ENCODE measurements at places on chromosomes 5 and 9. TPM values are rescaled to one million over a fixed set of nuclear protein-coding genes. Genes with fewer than 3 reads are reported as not detected.

Gene TAF11L5
- total RNA-seq: not detected

Gene PCDHGA4
- total RNA-seq: 0.26 TPM

Gene AQP3
- 0.89 TPM for total RNA-seq

Gene HSPA4
- total RNA-seq: 218 TPM

DNA sequence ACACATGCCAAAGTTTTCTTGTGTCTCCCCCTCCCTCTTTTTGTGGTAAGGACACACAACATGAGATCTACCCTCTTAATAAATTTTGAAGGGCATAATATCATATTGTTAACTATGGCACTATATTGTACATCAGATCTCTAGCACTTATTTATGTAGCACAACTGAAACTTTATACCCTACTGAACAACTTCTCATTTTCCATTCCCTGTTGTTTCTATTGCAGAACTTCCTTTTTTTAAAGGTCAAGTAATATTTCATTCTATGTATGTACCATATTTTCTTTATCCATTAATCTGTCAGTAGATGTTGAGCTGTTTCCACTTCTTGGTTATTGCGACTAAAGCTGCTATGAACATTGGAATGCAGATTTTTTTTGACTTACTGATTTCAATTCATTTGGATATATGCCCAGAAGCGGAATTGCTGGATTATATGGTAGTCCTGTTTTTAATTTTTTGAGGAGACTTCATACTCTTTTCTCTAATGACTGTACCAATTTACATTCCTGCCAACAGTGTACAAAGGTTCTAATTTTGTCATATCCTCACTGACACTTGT lies 305.3 kb downstream of the PRR16 start:
- H3K4me1 ChIP-seq: peaks cover 22% of the 10 kb centered on the region
- H3K27me3 ChIP-seq: no peaks in the 10 kb centered on the region
- H3K27ac ChIP-seq: no peak overlapping the region
- no peaks in the 10 kb centered on the region for H3K36me3 ChIP-seq
- H3K4me3 ChIP-seq: no peak overlapping the region
- DNase-seq: no peak

GRCh38 chr9:121034529-121034928 lies 15.5 kb downstream of the C5 start:
- no peak overlapping the region for H3K4me3 ChIP-seq
- H3K4me1 ChIP-seq: no peaks in the 10 kb centered on the region
- peaks cover 6% of the 10 kb centered on the region for H3K36me3 ChIP-seq
- no peak overlapping the region for H3K27ac ChIP-seq
- DNase-seq: no peak

DNA sequence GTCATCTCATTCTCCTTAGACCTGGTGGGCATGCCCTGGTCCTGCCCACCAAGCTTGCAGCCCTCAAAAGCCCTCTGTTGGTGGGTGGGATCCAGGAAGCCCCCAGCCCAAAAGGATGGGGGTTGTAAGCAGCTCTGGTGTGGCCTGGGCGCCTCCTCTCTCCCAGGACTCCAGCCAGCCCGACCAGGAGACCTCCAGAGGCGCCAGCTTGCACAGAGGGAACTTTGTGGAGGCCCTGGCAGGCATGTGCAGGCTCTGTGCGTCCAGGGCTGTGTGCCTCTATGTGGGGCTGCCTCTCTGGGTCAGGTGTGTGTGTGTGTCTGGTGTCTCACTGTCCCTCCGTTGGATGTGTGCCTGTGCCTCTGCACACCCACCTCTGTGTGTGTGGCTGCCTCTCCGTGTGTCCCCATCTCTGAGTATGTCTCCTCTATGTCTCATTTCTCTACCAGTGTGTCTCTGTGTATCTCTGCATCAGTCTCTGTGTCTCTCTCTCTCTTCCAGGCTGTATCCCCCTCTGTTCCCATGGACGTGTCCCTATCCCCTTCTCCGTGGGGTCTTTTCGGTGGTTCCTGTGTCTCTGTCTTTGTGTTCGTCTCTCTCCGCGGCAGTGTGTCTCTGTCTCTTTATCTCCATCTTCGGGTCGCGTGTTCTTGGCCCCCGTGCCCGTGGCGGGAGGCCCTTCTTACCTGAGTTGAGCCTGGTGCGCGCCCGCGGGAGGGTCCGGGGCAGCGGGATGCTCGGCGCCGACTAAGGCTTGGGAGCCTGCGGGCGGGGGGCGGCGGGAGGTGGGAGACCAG lies 501 bp downstream of the ENHO start:
- H3K4me3 ChIP-seq: peak overlapping the region; percentile 1
- DNase-seq: no peak
- H3K27me3 ChIP-seq: peaks cover 36% of the 10 kb centered on the region
- no peak overlapping the region for H3K27ac ChIP-seq
- H3K4me1 ChIP-seq: no peaks in the 10 kb centered on the region
- no peaks in the 10 kb centered on the region for H3K36me3 ChIP-seq

DNA sequence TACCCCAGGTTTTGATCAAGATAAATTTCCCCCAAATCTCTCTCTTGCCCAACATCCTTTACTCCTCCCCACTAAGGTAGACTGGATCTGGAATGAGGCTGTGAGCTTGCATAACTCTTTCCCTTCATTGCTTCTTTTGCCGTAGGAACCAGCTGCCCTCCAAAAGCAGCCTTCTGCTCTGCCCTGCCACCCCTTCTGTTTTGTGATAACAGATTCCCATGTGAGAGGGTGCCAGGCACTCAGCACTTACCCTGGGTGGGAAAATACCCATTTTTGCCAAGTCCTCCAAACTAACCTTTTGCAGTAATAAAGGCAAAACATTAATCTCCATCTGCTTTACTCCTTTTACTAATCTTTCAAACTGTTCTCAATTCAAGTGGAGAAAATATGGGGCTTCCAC lies 182.6 kb downstream of the ASTN2 start:
- no peaks in the 10 kb centered on the region for H3K4me1 ChIP-seq
- H3K4me3 ChIP-seq: no peak overlapping the region
- DNase-seq: no peak
- H3K27me3 ChIP-seq: no peaks in the 10 kb centered on the region

GRCh38 chr5:37533851-37534250 lies 154.7 kb downstream of the WDR70 start:
- DNase-seq: peak; percentile 63
- no peaks in the 10 kb centered on the region for H3K27me3 ChIP-seq
- no peaks in the 10 kb centered on the region for H3K36me3 ChIP-seq
- no peak overlapping the region for H3K4me3 ChIP-seq
- H3K4me1 ChIP-seq: peaks cover 19% of the 10 kb centered on the region

- no peaks in the 10 kb centered on the region for H3K27me3 ChIP-seq
- peak overlapping the region; percentile 82 for H3K4me3 ChIP-seq
- peak; percentile 31 for DNase-seq
- peak overlapping the region; percentile 73 for H3K27ac ChIP-seq
Measured at GRCh38 chr9:20683351-20684034, 566 bp upstream of the FOCAD start.

GRCh38 chr9:33614001-33614687 lies 90.1 kb downstream of the ANKRD18B start:
- no peak overlapping the region for H3K4me3 ChIP-seq
- H3K27ac ChIP-seq: no peak overlapping the region
- peaks cover 8% of the 10 kb centered on the region for H3K4me1 ChIP-seq

DNA sequence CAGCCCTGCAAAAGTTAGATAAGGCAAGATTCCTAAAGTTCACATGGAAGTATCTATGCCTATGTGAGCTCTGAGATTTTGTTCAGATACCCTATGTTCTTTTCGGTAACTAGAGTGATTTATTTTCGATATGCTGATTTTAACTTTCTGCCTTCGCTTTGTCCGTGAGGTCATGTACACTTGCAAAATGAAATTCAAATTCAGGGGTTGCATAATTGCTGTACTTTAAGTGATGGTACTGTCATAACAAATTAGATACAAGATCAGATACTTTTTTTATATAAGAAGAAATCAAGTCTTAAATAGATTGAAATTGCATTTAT lies 350 bp upstream of the ECPAS start:
- peak overlapping the region; percentile 57 for H3K27ac ChIP-seq
- H3K27me3 ChIP-seq: no peaks in the 10 kb centered on the region
- peaks cover 15% of the 10 kb centered on the region for H3K4me1 ChIP-seq
- H3K36me3 ChIP-seq: peaks cover 5% of the 10 kb centered on the region
- peak overlapping the region; percentile 84 for H3K4me3 ChIP-seq

GRCh38 chr5:111434800-111435199 lies 77.5 kb downstream of the STARD4 start:
- H3K27me3 ChIP-seq: no peaks in the 10 kb centered on the region
- DNase-seq: no peak
- no peaks in the 10 kb centered on the region for H3K36me3 ChIP-seq
- H3K4me1 ChIP-seq: peaks cover 10% of the 10 kb centered on the region
- H3K4me3 ChIP-seq: no peak overlapping the region

All from MCF 10A (cell line).